ENCODE measurements at places on chromosomes 11 and 22.

GRCh38 chr22:42928969-42929837 lies 72.1 kb upstream of the ARFGAP3 start:
- no peak for DNase-seq

- DNase-seq, result no peak
Measured at GRCh38 chr22:40641269-40641668, 4.8 kb upstream of the MRTFA start.

- DNase-seq, result no peak
Measured at GRCh38 chr11:103892603-103893002, 143.8 kb upstream of the DDI1 start.

DNA sequence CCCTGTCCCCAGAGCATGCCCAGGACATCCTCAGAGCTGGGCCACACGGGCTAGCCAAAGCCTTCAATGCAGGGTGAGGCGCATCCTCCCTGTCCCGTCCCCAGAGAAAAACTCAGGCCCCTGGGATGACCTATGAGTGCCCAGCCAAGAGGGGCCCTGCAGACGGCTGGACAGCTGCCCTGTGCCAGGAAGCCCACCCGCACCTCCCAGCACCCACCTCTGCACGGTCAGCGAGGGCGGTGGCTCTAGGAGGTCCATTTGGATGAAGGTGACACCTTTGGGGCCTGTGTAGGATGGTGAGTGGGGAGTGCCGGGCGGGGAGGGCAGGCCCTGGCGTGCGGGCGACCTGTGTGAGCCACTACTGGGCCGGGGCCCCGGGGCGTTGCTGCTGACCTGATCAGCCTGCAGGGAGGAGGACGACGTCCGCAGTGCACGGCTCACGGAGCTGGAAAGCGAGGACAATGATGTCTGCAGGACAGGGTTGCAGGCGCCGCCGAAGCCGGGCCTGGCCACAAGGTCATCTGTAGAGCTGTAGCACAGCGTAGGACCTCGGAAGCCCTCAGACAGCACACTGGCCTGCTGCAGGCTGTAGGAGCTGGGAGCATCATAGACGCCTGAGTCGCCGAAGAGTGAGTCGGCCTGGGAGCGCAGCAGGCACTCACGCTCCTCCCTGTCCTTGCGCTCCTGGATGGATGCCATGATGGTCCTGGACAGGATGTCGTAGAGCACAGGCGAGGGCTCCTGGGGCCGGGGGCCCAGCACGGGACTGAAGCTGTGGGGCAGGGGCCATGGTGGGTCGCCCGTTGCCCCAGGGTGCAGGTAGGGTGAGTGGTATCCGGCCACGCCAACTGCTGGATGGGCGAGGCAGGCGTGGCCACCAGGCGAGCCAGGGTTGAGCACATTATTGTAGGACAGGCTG lies 180.5 kb downstream of the IGLL1 start:
- no peak for DNase-seq

- DNase-seq, result no peak
Measured at GRCh38 chr11:72755713-72756285, 3.6 kb upstream of the ARAP1 start.

DNA sequence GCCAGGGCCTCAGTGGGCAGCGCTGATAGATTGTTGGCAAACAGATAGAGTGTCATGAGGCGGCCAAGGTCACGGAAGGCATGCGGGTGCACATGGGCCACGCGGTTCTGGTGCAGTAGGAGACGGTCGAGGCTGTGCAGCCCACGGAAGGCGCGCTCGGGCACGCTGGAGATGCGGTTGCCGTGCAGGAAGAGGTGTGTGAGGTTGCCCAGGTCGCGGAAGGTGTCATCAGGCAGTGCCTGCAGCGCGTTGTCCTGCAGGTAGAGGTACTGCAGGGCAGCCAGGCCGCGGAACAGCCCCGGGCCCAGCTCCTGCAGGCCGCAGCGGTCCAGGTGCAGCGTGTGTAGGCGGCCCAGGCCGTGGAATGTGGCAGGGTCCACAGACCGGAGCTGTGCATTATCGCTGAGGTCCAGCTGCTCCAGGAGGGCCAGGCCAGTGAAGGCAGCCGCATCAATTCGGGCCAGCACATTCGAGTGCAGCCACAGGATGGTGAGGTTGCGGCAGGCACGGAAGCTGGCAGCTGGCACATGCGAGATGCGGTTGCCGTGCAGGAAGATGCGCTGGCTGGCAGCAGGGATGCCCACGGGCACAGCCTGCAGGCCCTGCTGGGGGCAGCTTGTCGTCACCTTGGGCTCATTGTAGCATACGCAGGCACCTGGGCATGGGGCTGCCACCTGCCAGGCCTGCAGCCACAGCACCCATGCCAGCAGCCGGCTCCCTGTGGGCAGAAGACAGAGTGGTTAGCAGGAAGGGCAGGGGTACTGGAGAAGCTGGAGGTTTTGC lies 25.5 kb downstream of the RTN4R start:
- DNase-seq, result peak; percentile 19

- DNase-seq, result no peak
Measured at GRCh38 chr11:103228807-103229206, 119.6 kb downstream of the DYNC2H1 start.

- no peak for DNase-seq
Measured at GRCh38 chr11:105573091-105573490, 36.8 kb upstream of the GRIA4 start.

DNA sequence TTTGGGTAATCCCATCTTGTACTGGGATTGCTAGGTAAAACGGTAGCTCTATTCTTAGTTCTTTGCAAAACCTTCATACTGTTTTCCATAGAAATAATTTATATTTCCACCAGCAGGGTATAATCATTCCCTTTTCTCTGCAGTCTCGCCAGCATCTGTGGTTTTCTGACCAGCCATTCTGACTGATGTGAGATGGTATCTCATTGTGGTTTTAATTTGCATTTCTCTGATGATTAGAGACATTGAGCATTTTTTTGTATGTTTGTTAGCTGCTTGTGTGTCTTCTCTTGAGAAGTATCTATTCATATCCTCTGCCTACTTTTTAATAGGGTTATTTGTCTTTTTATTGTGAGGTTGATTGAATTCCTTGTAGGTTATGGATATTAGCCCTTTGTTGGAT lies 220.9 kb downstream of the PGR start:
- no peak for DNase-seq

- DNase-seq, result no peak
Measured at GRCh38 chr22:28402539-28402938, 277.1 kb downstream of the TTC28 start.

DNA sequence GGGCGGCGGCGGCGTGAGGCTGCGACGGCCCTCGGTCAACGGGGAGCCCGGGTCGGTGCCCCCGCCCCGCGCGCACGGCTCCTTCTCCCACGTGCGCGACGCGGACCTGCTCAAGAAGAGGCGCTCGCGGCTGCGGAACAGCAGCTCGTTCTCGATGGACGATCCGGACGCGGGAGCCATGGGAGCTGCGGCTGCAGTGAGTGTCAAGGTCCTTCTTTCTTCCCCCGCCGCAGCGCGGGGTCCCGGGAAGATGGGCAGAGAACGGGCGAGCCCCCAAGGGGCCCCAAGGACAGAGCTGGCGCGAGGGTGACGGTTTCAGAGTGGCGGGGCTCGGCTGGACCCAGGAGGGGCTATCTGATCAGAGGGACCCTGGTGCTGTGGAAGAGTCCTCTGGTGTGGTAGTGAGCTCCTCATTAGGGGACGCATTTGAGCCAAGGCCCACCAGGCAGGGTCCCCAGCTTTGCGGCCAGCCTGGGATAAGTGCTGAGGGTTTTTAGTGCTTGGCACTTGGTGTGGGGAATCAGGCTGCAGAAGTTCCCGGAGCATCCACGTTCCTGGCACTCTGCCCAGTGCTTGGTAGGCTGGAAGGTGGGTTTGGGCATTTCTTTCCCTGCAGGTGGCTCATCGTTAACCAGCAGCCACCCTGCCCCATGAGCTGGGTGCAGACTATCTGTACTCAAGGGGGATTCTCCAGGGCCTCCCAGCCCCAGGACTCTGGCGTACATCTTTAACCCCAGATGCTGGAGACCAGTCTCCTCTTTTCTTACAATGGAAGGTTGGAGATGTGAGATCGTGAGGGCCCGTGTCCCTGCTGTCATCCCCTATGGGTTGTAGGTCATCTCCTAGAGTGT lies 9.8 kb downstream of the EHBP1L1 start:
- no peak for DNase-seq

GRCh38 chr11:90629229-90629806 lies 406.5 kb upstream of the CHORDC1 start:
- no peak for DNase-seq

- DNase-seq, result no peak
Measured at GRCh38 chr11:34775417-34775888, 140.7 kb downstream of the APIP start.

DNA sequence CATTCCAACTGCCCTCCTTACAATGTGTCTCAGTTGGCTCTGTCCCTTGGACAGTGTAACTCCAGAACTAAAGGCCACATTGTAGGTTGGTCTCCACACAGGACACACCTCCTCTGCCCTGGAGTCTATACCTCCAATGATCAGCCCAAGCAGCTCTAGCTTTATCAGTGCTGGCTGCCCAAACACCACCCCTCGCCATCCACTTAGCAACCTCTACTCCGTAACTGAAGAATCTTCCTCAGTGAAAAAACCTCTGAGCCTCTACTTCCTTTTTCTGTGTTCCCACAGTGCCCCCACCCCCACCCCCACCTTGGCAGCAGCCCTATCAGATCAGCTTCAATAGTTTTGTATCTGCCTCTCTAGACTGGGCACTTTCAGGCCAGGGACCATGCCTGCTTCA lies 33.4 kb downstream of the SERPINH1 start:
- no peak for DNase-seq

GRCh38 chr11:12266132-12266531 lies 111.2 kb upstream of the PARVA start:
- no peak for DNase-seq

GRCh38 chr11:9834291-9834690 lies 170.4 kb downstream of the SWAP70 start:
- DNase-seq, result no peak

DNA sequence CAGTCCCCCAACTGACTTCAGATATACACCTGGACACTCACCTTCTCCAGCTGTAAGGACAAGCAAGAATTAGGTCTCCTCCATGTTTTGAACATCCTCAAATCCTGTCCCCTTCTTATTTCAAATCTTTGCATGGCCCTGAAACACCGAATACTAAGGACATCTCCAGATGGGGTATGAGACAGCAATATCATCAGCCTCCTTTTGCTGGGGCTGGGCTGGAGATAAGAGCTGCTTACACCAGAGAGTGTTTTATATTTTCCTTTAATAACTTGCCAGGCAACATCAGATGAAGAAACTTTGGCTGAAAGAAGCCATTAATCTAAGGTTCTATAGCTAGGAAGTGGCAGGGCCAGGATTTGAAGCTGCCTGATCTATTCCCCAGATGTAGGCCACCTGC lies 21.6 kb downstream of the TUG1 start:
- DNase-seq, result no peak

DNA sequence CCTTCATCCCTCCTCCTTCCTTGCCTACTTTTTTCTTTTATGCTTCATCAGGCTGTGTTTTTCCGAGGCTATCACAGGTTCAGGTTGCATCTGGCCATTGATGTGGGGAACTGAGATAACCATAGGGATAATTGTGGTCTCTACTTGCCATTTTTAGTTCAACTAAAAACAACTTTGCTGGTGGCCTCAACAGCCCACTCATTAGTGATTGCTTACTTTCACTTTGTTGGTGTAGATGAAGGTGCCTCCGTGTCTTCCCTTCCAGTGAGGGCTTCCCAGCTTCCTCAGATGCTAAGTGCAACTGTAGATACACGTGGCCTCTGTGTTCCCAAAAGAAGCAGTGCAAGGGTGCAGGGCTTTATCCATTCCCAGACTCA lies 35.0 kb downstream of the KCNJ1 start:
- no peak for DNase-seq

- no peak for DNase-seq
Measured at GRCh38 chr11:126114486-126115126, 51.9 kb upstream of the CDON start.

DNA sequence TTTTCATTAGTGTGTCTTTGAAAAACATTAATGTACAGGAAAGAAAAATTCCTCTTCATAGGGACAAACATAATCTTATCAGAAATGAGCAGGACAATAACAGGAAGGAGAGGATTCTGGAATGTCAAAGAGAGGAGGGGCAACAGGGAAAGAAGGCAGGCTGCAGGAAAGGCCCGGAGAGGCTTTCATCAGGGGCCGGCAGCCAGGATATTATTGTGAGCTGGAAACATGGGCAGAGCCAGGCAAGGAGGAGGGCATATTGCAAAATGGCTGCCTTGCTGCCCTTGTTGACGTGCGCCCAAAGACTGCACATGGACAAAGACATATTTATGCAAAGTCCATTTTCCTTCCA lies 433.7 kb downstream of the ETS1 start:
- DNase-seq, result no peak

GRCh38 chr11:62104816-62105653 lies 18.8 kb upstream of the INCENP start:
- DNase-seq, result no peak

DNA sequence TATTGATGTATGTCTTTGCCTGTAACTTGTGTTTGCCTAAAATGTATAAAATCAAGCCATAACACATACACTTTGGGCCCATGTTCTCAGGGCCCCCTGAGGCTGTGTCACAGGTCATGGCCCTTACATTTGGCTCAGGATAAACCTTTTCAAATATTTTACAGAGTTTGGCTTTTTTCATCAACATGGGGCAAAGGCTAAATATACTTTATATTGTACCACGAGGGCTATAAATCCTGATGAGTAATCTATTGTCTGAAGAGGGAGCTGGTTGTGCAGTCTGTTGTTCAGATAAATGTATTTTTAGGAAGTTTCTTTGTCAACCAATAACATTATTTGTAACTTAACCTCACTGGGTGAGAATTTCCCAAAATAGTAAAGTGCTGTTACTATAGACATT lies 404.6 kb upstream of the DDI1 start:
- no peak for DNase-seq

GRCh38 chr11:46718155-46719019 lies 626 bp upstream of the F2 start:
- no peak for DNase-seq

DNA sequence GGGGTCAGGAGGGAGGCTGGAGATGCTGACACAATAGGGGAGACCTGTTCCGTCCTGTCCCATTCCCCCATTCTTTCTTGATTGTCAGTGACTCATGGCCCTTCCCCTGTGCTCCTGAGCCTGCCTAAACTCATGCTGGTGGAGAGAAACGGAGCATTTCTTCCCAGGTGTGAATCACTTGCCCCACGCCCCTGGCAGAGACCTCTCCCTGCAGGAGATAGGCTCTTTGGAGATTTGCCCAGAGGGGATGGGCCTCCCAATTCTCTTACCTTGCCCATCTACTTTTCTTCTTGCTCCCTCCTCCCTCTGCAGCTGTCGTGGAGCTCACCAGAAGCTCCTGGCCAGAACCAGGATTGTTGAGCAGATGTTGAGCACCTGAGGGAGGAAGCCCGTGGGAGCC lies 121.9 kb upstream of the OR9Q1 start:
- DNase-seq, result no peak

DNA sequence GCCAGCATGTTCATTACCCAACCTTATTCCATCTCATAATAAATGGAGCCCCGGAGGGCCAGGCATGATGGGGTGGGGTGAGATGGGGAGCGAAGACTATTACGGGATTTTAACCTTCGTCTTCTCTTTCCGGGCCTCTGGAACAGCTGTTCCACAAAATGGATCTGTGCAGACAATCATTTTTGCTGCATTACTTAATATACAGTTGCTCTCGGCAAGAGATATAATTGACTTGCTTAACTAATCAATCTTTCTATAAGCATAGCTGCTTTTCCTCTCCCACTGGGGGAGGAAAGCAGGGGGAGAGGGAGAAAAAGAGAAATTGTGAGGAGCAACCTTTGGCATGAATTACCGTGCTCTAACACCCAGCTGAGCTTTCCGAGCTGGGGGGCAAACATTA lies 440.4 kb downstream of the BUD13 start:
- no peak for DNase-seq

- no peak for DNase-seq
Measured at GRCh38 chr11:26762089-26762488, 40.2 kb upstream of the SLC5A12 start.

All from activated naive CD8-positive, alpha-beta T cell treated with anti-CD3 and anti-CD28 coated beads for 36 hours (primary cell).